Hypothalamus (tissue), 51 donors: ENCODE measurements at places on chromosomes 12 and 14.

DNA sequence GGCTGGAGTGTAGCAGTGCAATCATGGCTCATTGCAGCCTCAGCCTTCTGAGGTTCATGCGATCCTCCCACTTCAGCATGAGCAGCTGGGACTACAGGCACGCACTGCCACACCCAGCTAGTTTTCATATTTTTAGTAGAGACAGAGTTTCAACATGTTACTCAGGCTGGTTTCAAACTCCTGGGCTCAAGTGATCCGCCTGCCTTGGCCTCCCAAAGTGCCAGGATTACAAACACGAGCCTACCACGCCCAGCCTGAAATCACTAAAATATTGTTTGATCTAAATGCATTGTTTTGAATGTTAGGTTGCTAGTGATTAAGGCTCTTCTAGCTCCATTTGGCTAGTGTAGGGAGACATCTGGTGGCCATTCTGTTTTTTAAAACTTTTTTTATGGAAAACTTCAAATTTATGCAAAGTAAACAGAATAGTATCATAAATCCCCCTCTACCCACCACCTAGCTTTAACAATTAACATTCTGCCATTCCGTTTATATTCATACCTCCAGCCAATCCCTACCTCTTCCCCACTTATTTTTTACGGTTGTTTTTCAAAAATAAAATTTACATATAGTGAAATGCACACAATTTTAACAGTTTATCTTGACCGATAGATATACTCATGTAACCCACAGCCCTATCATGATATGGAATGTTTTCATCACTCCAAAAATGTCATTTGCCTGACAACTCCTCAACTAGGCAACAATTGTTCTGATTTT is 37.8 kb downstream of the MYO1H start:
- no peak for DNase-seq

- no peak for DNase-seq
Measured at GRCh38 chr14:87199381-87199780, 793.6 kb downstream of the GALC start.

- no peak for DNase-seq
Measured at GRCh38 chr14:39265033-39265432, 31.3 kb downstream of the MIA2 start.

DNA sequence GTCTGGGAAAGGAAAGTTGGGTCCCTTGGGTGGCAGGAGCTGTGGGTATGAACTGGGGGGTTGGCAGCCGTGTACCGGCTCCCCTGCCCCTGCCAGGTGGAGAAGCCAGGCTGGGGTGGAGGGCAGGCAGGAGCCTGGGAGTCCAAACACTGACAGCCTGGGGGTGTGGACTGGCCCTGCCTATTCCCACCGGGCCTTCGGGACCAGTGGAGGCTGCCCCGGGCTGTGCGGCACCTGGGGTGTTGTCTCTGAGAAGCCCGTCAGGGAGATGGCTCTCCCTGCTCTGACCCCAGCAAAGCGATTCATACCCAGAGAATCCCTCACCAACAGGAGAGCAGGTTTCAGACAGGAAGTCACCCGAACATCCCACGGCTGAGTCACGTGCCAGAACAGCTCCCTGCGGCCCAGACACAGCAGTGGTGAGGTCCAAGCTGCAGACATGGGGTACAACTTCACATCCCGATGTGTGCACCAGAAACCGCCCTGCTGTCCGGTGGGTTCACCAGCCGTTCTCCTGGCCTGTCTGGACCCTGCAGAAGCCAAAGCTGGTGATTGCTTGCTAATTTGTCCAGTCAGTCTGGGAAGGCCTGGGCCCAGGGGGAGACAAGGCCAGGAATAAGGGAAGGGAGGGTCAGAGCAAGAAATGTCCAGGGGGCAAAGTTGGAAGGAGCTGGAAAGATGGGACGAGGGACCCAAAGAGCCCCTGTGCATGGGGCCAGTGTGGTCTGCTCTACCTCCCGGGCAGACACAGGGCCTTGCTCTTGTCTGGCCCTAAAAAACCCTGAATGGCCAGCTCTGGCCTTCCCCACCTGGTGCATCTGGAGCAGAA is 2.1 kb upstream of the GPR132 start:
- no peak for DNase-seq

GRCh38 chr12:50314636-50315312 is 31.5 kb upstream of the LIMA1 start:
- no peak for DNase-seq

- no peak for DNase-seq
Measured at GRCh38 chr12:10135126-10135525, 5.1 kb upstream of the CLEC7A start.

GRCh38 chr12:27105746-27106536 is 23.6 kb upstream of the C12orf71 start:
- no peak for DNase-seq
